Right ventricle myocardium superior (tissue), 1 donor: ENCODE measurements at places on chromosomes 13 and 19. TPM values are rescaled to one million over a fixed set of nuclear protein-coding genes. Genes with fewer than 3 reads are reported as not detected.

GRCh38 chr13:65387743-65388347, 1842.3 kb downstream of the PCDH9 start:
- no peak for DNase-seq

DNA sequence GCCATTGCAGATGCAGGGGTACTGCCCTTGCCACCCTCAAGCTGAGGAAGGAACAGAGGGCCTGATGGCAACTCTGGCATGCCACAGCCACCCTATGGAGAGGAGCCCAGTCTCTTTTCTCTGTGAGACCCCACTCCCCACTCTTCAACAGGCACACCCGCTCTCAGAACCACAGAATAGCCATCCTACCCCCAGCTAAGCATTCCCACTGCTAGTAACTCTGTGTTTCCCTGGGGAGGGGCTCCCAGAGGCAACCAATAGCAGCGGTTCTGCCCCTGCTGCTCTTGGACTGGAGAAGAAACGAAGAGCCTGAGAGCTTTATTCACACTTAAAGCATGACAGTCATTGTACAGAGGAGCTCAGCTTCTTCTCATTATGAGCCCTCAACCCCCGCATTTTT, 49.3 kb downstream of the UBL3 start:
- no peak for DNase-seq

DNA sequence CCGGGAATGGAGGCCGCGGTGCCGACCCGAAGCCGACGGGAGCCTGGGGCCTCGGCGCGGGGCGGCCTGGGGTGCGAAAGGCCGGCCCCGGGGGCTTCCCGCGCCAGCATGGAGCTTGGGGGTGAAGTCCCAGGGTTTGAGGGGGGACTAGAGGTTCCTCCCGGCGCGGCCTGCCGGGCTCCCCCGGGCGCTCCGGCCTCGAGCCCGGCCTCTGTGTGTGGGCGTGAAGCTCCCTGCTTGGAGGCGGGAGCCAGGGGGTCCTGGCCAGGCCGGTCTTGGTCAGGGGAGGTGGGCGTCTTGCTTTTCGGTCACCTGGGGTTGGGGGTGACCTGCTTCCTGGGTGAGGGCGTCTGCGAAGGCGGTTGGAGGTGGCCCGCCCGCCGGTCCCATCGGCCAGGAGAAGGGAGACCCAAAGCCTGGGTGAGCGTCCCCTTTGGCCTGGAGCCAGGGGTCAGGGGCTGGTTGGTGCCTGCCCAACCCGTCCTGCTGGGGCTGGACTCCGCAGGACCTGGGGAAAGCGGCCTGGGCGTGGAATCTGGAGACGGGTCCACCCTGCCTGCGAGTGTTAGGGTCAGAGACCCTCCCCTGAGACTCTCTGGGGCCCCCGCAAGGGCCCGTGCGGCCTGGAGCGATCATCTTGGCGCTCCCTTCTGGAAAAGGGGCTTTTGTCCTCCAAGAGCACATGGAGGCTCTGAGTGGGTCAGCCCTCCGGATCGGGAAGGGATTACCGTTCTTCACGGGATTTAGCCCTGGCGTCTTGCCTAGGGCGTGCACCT, 535 bp downstream of the BSG start:
- peak; percentile 62 for DNase-seq

DNA sequence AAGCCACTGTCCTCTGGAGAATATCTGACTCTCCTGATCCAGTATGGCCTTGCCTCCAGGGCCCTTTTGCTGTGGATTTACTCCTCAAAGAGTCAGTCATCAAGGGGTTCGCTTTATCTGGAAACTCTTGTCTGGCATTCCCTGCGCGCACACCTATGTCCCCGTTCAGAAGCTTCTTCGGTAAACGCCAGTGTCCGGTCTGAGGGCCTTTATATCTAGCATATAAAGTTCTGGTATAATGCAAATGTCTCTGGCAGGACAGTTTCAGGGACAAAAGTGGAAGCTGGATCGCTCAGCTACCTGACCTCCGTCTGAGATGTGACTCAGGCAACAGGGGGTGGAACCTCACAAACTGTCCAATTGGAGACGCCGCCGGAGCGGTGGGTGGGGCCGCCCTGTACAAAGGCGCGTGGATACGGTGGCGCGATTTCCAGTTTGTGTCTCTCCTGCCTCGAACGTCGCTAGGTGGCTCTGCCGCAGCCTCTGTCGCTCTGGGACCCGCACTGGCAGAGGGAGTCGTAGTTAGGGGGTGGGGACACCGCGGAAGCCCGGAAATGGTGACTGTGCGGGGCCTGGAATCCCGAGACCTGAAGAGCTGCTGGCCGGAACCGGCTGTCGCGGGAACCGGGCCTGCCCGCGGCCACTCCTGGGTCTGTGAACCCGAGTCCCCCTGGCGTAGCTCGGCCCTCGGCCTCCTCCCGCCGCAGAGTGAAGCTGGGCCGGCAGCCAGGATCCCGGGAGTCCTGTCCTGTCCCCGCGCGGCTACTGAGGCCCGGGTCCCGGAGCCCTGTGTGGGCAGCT, 10.6 kb upstream of the ZNF709 start:
- peak; percentile 97 for DNase-seq

- no peak for DNase-seq
Measured at GRCh38 chr19:29211562-29212355, 1.2 kb downstream of the UQCRFS1 start.

GRCh38 chr19:2478756-2479555, 3.0 kb downstream of the GADD45B start:
- DNase-seq, result peak; percentile 91

- DNase-seq, result no peak
Measured at GRCh38 chr13:23622985-23623384, 52.8 kb downstream of the TNFRSF19 start.

DNA sequence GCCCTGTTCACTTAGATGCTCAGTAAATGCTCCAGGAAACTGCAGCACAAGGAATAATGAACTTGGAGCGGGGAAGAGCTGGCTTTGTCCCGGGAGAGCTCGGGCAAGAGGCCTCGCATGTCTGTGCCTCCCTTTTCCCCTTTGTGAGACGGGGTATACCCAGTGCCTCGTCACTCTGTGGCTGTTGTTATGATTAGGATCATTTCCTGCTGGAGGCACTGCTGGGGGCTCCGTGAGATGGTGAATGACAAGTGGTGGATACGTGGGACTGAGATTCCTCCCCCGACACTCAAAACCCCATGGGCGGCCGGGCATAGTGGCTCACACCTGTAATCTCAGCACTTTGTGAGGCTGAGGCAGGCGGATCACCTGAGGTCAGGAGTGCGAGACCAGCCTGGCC, 1.1 kb upstream of the PLVAP start:
- DNase-seq, result no peak

GRCh38 chr13:35953537-35954206, 177.5 kb downstream of the DCLK1 start:
- peak; percentile 78 for DNase-seq

DNA sequence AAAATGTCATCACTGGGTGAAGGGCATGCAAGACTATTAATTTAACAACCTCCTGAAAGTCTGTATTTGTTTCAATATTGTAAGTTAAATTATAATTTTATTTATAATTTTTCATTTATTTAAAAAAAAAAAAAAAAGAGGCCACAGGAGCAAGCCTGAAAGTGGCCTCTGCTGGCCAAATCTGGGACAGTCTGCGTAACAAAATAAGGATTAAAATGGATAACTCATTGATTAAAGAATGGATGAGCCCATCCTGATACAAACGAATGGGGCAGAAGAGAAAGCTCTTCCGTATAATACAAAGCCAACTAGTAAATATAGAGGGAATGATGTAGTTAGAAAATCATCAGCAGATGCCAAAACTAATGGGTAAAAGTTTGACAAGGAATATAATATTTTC, 36.2 kb downstream of the SUCLA2 start:
- DNase-seq, result no peak

GRCh38 chr19:489418-490196, 6.7 kb upstream of the MADCAM1 start:
- peak; percentile 59 for DNase-seq

DNA sequence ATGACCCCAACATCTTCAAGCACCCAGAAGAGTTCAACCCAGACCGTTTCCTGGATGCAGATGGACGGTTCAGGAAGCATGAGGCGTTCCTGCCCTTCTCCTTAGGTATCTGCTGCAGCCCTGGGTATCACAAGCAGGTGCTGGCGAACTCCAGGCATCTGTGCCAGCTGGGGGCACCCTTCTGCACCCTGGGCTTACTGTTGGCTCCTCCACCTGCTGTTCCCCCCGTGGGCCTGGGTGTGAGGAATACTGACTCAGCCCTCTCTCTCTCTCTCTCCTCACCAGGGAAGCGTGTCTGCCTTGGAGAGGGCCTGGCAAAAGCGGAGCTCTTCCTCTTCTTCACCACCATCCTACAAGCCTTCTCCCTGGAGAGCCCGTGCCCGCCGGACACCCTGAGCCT, 13.0 kb downstream of the CYP2S1 start:
- DNase-seq, result no peak

- no peak for DNase-seq
Measured at GRCh38 chr13:25867038-25867437, 184.8 kb downstream of the SHISA2 start.

GRCh38 chr13:72637561-72637960, 89.9 kb downstream of the MZT1 start:
- no peak for DNase-seq

GRCh38 chr19:3518659-3519058, 12.5 kb downstream of the FZR1 start:
- DNase-seq, result no peak

ISYNA1 gene
- total RNA-seq, result 26.0 TPM

ZNF628 gene
- total RNA-seq, result 4.7 TPM

SMIM24 gene
- not detected for total RNA-seq

JSRP1 gene
- 0.35 TPM for total RNA-seq

ZNF534 gene
- total RNA-seq, result 0.43 TPM

KIR3DL2 gene
- not detected for total RNA-seq
